ENCODE measurements at places on chromosomes 11 and 22.

- no peak for DNase-seq
Measured at GRCh38 chr11:1592628-1593027, 5.5 kb downstream of the KRTAP5-2 start.

GRCh38 chr11:126311401-126312291 lies 7.8 kb downstream of the DCPS start:
- DNase-seq, result no peak

DNA sequence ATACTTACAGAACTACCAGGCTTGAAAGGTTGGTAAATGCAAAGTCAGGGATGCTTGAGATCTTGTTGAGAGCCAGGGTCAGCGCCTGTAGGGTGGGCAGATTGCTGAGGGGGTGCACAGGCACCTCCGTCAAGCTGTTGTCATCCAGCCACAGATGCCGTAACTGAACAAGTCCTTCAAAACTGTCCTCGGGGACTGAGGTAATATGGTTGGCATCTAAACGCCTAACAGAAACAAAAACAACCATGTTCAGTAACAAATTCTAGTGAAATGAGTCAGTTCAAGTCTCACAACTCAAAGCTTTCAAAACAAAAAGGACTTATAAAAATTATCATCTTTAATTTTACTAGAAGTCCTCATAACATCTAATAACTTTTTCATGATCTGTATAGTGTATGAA lies 22.2 kb upstream of the CCDC34 start:
- no peak for DNase-seq

- DNase-seq, result no peak
Measured at GRCh38 chr11:17171916-17172315, 35.9 kb downstream of the PIK3C2A start.

DNA sequence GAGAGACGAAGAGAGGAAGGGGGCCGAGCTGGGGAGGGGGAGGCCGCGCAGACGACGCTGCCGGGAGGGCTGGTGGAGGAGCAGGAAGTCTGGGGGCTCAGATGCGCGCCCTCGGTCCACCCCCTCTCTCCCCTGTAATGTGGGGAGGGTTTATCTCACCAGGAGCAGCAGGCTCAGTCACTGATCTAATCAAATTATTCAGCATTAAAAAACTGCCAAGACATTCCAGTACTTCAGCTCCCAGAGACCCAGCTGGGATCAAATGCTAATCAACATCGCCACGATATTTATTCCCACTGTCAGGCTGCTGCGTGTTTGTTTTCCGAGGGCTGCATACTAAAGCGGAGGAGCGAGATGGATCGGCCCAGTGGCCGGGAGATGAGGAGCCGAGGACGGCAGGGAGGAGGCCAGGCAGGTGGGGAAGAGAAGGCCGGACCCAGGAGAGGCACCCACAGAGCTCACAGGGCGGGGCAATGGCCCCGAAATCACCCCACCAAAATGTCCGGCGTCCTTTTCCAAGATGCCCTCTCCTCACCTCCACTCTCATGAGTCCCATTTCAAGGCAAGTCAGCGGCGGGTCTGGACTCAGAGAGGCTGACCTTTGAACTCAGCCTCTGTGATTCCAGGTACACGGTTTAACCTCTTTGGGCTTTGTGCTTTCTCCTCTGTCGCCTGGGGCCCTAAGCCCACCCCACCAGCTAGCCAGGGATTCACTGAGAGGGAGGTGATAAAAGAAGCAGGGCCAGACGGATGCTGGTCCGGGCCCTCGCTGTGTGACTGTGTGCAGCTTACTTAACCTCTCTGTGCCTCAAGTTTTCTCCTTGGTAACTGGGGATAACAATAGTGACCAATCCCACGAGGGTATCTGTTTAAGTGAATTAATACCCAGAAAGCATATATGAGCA lies 502.1 kb downstream of the MN1 start:
- no peak for DNase-seq

DNA sequence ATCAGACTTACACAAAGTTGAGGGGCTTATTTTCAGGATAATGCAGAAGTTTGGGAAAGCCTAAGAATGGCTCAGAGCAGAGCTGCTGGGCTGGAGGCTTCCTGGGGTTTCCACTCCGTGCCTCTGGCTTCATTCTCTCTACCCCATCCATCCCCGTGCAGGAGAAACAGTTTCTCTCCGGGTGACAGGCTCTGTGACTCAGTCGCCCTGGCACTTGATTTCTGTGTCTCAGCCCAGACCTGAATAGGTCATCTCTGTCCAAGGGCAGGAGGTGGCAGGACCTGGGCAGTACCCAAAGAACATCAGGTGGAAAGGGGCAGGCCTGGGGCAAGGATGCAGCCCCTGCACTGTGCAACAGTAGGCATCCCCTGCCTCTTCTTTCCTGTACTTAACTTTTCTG lies 38.4 kb upstream of the RTL6 start:
- no peak for DNase-seq

DNA sequence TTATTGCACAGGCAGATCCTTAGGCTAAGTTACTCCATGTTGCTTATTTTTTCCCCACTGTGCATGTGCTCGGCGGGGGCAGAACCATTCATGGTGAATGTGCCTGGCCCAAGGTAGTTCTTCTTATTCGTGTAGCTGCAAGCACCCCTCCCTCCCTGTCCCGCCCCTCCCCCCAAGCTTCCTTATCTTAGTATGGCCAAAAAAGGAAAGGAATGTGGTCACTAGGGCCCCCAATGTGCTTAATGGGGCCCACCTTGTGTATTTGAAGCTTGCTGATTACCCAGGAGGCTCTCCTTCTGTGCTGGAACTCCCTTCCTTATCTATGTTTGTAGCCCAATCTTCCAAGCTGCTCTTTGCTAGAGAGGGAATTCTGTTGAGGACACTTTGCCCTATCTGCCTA lies 1259.7 kb upstream of the RAG2 start:
- DNase-seq, result no peak

DNA sequence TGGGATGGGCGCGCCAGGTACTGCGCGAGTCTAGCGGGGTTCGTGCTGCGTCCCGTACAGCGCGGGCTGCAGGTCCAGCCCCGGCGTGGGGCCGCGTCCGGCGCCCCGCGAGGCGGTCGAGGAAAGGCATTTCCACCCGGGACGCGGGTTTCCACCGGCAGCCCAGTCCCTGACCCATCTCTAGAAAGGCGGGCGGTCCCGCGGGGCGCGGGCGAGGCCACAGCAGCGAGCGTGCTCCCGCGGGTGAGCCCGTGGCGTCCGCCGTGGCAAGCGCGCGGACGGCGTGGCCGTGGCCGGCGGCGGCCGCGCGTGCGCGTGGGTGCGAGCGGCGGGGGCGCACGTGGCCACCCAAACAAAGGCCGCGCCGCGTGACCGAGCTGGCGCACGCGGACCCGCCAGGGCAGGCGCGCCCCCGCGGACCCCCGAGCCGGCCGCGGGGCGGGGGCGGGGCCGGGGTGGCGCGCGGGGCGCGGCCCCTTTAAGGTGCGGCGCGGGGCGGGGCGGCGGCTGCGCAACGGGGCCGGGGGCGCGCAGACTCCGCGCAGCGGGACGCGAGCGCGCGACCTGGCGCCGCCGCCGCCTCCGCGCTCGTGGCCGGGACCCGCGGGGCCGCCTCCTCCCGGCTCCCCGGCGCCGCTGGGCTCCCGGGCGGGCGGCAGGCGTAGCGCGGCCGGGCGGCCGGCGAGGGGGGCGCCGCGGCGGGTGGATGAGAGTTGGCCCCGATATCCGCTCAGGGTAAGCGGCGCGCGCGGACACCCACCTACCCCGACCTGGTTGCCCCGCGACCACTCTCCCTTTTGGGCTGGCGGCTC lies 39.3 kb upstream of the CELSR1 start:
- peak; percentile 67 for DNase-seq

DNA sequence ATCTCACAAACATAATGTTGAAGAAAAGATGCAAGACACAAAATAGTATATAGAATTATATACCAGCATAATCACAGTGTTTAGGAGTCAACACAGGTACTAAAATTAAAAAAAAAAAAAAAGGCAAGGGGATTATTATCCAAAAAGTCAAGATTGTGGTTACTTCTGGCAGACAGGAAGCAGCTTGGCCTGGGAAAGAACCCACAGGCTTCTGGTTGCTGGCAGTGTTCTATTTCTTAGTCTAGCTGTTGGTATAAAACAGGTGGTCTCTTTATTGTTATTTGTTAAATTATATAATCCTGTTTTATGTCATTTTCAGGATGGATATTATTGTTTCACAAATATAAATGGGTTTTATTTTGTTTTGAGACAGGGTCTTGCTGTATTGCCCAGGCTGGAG lies 54.0 kb downstream of the C11orf58 start:
- DNase-seq, result no peak

- no peak for DNase-seq
Measured at GRCh38 chr11:68664906-68665305, 19.4 kb upstream of the GAL start.

GRCh38 chr11:92828556-92828955 lies 140.9 kb upstream of the MTNR1B start:
- no peak for DNase-seq

GRCh38 chr11:119400860-119401259 lies 19.4 kb upstream of the USP2 start:
- DNase-seq, result no peak

GRCh38 chr11:62479631-62480201 lies 60.9 kb downstream of the SCGB1A1 start:
- no peak for DNase-seq

GRCh38 chr11:19499026-19499669 lies 213.5 kb upstream of the NAV2 start:
- no peak for DNase-seq

DNA sequence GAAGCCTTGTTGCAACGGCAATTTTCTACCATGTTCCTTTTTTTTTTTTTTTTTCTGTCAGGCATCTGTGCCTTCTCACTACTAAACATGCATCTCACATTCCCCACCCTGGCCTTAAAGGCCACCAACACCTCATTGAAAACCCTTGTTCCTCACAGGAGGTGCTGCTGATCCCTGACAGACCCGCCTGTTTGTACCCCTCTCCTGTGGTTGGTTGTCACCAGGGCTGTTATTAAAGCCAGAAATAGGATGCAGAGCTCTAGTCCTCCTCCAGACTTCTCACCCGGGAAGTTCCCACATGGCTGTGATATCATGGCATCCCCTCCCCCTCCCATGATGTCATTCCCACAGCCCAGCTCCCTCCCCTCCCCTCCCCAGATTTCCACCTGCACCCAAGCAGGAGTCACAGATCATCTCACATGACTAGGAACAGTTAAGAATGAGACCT lies 302.8 kb upstream of the NCAM1 start:
- no peak for DNase-seq

DNA sequence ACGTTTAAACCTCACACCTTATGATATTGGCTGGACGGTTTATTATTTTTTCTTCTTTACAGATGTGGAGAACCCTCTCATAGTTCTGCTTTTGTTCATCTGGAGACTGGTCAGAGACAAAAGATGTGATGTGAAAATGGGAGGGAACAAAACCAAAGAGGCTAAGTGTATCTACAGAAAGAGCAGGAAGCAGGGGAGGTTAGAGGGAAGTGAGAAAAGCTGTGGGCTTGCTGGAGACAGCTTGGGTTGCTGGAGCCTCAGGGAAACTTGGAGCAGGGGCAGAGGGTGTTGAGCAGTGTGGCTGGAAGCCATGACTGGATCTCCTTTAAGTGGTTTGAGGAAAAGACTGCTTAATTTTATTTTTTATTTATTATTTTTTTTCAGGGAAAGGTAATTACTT lies 79.0 kb upstream of the SNX19 start:
- no peak for DNase-seq

- DNase-seq, result no peak
Measured at GRCh38 chr11:34173050-34173449, 67.6 kb downstream of the NAT10 start.

DNA sequence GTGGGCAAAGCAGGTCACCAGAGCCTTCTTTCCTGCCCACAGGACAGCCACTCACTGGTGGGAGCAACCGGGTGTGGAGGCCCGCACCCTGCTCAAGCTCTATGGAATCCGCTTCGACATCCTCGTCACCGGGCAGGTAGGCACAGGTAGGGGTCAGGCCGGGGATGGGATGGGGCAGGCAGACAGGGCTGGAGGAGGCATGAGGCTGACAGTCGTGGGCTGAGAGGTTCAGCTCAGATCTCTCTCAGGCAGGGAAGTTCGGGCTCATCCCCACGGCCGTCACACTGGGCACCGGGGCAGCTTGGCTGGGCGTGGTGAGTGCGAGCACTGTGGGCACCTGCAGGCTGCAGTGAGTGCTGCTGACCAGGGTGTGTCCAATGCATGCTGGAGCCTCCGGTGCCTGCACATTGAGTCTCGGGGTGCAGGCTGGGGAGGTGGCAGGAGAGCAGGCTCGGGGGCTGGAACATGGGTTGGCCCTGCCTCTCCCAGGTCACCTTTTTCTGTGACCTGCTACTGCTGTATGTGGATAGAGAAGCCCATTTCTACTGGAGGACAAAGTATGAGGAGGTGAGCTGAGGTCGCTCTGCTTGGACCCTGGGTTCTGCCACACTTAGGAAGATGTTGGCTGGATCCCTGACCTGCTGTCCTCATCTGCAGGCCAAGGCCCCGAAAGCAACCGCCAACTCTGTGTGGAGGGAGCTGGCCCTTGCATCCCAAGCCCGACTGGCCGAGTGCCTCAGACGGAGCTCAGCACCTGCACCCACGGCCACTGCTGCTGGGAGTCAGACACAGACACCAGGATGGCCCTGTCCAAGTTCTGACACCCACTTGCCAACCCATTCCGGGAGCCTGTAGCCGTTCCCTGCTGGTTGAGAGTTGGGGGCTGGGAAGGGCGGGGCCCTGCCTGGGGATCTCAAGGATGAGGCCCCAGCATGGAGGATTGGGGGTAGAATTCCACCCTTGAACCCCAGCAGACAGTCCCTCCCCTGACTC lies 6.3 kb downstream of the SLC7A4 start:
- DNase-seq, result no peak

- DNase-seq, result no peak
Measured at GRCh38 chr11:130616573-130616972, 168.1 kb downstream of the ADAMTS15 start.

DNA sequence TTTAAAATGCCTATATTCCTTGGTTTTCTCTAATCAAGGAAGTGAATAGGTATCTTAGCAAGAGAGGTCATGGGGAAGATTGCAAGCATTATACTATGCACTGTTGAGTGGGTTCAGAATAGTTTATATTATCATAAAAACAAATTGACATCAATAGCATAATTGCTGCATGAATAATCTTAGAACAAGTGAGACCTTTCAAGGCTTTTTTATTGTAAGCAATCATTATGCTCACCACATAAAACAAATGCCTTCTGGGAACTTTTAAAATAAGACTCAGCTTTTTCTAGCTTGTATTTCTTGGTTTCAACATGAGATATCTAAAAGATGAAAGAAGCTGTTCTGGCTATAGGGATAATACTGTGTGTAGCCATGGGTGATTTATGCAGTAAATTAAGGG lies 135.6 kb upstream of the ZC3H12C start:
- DNase-seq, result no peak

- no peak for DNase-seq
Measured at GRCh38 chr11:104661471-104661870, 236.8 kb downstream of the CASP12 start.

GRCh38 chr22:49973018-49973961 lies 12.7 kb downstream of the PIM3 start:
- no peak for DNase-seq

DNA sequence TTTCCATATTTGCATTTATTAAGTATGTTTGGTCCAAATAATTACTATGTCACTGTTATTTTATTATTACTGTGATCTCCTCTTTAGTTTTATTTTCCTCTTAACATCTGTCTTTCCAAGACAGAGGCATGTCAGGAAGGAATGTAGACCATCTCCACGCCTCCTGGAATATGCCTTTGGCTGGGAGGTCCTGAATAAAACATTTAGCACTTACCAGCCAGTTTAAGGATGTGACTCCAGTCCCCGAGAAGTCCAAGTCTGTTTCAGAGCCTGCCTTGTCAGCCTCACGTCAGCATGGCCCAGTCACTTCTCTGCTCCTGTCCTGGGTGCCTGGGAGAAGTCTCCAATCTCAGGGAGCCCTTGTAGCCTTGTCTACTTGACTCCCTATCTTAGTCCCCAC lies 74.5 kb downstream of the NCAM1 start:
- DNase-seq, result no peak

GRCh38 chr11:62726915-62727164 lies 417 bp downstream of the HNRNPUL2 start:
- DNase-seq, result no peak

Measured in substantia nigra (tissue), 51 donors.